Cortex of kidney (tissue), 1 donor: ENCODE measurements at places on chromosomes 11 and 22.

- no peak for DNase-seq
Observed at GRCh38 chr11:107385361-107385981, 72.2 kb downstream of the CWF19L2 start.

DNA sequence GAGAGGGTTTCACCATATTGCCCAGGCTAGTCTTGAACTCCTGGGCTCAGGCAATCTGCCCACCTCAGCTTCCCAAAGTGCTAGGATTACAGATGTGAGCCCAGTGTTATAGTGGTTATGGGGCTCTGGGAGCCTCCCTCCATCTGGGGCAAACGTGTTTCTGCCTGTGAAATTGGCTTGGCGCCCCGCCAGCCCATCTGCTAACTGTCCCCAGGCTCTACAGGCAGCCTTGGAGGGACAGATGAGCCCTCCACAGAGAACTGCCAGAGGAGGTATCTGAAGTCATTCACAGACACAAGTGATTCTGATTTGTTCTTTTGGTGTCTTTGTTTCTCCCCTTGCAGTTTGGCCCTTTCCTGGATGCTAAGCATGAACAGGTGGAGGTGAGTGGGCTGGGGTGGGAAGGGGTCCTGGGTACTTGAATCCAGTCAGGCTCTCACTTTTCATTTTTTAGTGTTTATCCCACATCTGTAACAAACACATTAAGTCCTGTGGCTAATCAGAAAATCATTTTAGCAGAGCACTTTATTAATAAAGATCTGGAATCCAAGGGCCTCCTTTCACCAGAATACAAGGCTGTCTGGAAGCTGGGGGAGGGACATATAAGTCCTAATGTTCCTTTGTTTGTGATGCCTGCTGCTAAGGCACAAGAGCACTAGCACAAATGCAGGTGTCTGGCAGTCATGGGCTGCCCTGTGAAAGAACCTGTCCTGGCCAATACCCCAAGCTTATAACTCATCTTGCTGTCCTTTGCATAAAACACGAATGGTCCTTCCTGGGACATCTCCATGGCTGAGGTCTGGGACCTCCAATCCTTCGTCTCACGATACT, 25.7 kb upstream of the CDC42EP2 start:
- no peak for DNase-seq

DNA sequence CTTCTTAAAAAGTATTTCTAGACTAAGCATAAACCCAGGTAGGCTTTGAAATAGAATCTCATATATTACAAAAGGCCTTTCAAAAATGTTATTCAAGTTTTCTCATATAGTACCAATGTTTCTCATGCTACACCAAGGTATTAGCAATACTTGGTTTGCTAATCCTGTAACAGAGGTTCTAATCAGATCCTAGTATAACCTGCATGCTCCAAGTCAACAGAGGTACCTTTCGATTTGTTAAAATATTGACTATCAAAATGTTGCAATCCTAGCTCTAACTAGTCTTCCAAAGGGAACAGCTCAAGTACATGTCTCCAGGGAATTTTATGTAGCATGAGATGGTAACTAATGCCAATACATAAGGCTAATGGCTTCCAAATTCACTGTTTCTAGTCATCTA, 98.1 kb upstream of the APOA1 start:
- DNase-seq, result no peak

GRCh38 chr11:122744357-122744756, 88.8 kb downstream of the UBASH3B start:
- DNase-seq, result no peak

DNA sequence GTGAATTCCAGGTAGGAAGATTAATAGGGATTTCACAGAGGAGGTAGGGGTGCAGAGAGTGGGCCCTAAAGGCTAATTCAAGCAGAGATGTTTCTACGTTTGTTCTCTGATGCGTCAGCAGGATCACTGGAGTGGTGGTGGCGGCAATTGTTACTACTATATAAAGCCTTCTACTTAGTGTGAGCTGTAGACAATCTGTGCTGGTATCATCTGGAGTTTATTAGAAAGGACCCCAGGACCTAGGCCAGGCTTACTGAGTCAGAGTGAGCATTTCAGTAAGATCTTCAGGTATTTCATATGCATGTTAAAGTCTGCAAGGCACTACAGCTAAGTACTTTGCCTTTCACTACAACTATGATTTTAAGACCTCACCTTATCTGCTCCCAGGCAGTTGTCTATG, 59.5 kb downstream of the USP35 start:
- DNase-seq, result no peak

GRCh38 chr22:48595511-48595905, 1232.2 kb downstream of the BRD1 start:
- DNase-seq, result no peak

DNA sequence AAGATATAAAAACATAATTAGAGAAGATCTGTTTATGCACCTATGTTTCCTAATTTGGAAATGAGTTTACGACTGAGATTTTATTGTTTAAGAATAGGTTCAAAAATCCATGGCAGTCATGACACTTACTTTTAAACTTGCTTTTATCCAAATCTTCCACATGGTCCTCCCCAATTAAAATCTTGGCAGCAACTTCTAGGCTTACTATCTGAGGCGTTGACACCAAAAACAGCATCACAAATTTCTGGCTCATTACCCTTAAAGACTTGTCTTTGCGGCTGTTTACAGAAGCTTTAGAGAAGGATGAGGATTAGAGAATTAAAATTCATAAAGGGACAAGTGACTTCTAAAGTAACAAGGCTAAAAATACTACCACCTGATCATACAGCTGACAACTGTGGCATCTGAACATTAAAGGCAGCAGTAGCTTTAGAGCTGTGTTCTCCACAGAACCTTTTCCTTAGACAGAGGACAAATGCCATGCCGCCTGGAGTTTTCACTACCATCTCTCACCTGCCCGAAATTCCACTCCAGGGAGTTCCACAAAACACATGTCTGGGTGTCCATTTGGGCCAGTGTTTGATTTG, 6.4 kb downstream of the E2F8 start:
- DNase-seq, result no peak

GRCh38 chr11:66607126-66607834, 9.2 kb upstream of the RBM14 start:
- no peak for DNase-seq

DNA sequence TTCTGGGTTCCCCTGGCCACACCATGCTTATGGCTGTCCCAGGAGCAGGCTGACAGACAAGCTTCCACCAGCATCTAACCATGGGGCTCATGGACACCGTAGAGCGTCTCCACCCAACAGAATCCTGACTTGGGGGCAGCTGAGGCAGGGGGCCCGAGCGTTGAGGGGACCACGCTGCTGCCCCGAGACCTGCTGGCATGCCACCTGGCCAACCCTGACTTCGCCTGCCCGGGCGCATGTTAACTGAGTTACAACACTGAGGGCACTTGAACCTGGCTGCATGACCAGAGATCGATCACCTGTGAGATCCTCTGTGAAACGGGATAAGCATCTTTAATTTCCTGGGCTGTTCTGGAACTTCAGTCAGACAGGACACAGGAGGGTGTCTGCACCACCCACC, 13.7 kb downstream of the PPM1F start:
- DNase-seq, result no peak

DNA sequence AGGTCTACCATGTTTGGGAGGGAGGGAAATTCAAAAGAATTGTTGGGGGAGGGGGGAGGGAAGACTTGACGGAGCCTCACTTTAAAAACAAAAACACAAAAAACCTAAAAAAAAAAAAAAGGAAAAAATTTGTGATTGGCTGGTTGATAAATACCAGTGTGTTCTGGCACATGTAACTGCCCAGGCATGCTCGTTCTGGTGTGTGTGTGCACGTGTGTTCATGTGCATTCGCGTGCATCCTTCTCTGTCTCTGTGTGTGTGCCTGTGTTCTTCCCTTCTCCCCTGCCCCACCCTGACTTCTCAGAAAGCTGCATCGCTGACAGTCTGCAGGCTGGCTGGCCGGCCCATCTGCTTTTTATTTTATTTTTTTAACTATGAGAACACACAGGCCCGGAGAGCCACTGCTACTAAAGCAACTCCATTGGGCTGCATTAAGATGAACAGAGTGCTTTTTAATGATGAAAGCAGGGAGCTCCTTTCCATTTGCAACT, 22.6 kb upstream of the ADSL start:
- DNase-seq, result no peak

DNA sequence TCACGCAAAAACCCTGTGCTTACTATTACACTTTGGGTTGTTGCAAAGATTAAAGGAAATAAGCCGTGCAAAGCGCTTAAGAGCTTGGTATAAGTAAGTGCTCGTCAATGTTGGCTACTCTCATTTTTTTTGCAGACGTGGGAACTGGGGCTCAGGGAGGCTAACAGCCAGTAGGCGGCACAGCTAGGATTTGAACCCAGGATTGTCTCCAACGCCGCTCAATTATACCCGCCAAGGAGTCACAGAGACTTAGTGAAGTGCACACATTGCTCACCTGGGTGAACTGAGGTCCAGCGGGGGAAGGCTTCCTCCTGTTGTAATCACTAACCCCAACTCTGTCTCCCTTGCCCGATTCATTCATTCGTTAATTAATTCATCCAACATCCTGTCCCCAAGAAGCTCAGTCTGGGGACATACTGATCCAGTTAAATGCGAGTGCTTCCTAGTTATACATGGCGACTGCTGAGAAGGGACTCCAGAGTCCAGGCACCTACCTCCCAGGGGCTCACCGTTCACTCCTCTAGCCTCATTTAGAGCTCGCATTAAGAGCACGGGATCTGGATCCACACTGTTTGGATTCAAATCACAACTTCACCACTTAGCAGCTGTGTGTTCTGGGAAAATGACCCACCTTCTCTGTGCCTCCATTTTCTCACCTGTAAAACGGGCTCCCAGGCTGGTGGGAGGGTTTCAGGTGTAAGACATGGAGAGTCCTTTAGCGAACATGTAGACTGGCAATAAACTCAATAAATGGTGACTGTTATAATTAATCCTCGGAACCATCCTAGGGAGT, 838 bp upstream of the MTFP1 start:
- DNase-seq, result no peak
